ENCODE measurements at places on chromosomes 16 and 17. TPM values are rescaled to one million over a fixed set of nuclear protein-coding genes. Genes with fewer than 3 reads are reported as not detected.

GRCh38 chr17:38628441-38628840 is 22.7 kb upstream of the SRCIN1 start:
- peak; percentile 38 for DNase-seq

- DNase-seq: no peak
These were observed 81.8 kb downstream of the IRX3 start for GRCh38 chr16:54204756-54205155.

DNA sequence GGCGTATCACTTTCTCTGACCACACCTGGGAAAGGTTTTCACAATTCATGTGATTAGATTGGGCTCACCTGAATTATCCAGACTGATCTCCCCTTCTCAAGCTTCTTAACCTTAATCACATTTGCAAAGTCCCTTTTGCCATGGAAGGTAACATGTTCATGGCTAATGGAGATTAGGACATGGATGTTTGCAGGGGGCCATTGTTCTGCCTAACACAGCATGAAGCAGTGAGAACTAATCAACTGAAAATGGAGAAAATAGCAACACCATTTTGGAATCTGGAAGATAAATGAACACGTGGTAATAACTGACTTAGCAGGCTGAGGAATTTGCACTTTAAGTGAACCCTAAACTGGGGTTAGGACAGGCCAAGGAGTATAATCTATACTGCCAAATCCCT is 25.0 kb upstream of the SBK1 start:
- DNase-seq: no peak

DNA sequence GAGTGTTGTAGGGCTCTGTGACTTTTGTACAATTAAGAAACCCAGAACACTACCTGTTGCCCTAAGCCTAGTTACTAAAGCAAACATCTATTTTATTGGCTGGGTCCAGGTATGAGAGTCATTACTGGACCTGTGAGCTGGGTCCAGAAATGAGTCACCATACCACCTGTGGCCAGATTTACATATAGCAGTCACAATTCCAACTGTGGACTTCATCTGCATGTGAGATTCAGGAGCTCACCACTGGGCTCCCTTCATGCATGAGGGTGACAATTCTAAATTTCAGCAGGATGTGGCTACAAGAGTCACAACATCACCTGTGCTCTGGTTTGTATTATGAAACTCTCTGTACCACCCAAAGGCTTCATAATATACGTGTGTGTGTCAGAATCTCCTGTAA is 2038.0 kb downstream of the TP53TG3F start:
- DNase-seq: no peak

Gene OTOP2
- not detected for total RNA-seq

Gene FOXL1
- total RNA-seq: 0.34 TPM

Gene OR3A2
- total RNA-seq: not detected

DNA sequence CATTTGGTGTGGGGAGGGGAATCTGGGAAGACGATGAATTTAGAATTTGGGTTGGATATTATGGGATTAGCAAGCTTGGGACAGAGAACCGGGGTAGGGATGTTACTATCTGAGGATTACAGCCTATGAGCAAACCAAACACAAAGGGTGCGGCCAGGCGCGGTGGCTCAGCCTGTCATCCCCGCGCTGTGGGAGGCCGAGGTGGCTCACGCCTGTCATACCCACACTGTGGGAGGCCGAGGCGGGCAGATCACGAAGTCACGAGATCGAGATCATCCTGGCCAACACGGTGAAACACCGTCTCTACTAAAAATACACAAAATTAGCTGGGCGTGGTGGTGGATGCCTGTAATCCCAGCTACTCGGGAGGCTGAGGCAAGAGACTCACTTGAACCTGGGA is 60.9 kb downstream of the VPS53 start:
- DNase-seq: no peak

Gene HP
- total RNA-seq: 20.6 TPM

Gene SOST
- total RNA-seq: 0.25 TPM

DNA sequence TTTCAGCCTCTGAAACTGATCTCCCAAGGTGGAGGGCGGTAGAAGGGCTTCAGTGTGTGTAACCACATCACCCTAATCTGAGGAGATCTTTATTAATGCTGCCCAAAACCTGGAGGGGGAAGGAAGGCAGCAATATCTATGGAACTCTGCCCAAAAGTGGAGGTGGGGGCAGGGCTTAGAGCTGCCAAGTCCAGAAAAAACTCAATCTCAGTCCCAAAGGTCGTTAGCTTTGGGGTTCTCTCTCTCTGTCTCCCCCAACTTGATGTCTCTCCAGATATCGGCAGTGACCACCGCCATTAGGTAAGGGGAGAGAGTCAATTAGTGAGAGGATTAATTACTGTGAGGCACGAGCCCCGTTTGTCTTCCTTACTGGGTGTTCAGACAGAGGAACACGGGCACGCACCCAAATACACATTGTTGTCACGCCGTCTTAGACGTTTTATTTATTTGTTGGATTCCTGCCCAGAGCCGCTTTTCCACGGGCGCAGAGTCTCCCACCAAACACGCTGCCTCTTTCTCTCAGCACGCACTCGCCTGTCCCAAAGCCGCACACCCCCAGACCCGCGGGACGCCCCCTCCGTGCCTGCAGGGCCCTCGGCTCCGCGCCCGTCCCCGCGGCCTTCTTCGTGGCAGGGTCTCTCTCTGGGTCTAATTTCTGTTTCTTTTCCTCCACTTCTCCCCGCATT is 5.4 kb upstream of the LHX1 start:
- DNase-seq: no peak

DNA sequence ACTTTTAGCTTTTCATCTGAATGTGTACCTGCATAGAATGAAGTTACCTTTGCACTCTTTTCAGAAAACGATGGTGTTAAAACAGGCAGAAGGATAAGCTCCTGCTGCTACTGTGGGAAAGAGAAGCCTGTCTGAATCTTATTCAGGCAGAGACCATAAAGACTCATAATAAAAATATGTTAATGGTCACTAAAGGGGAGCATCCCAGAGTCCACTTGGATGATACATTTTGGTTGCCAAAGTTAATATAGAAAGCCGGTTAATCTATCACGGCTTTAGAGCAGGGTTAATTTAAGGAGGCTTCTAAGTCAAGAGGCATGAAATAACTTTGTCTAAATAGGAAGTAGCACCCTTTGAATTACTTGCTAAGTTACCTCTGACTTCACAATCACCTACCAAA is 2.9 kb downstream of the MARCHF10 start:
- no peak for DNase-seq

GRCh38 chr17:37650419-37651003 is 7.3 kb upstream of the DDX52 start:
- DNase-seq: peak; percentile 43

Gene TBX4
- total RNA-seq: not detected

Gene GUCY2D
- total RNA-seq: 1.1 TPM

Measured in WTC11 (cell line).